T-helper 2 cell treated with Interferon-gamma antibody and Interleukin-4, amounts not matched to agents 5 μg/mL and 100 μg/mL, for 36 hours (primary cell): ENCODE measurements at places on chromosomes 2 and 18.

GRCh38 chr2:230319211-230319862 lies 7.7 kb upstream of the SP140L start:
- DNase-seq, result peak; percentile 72

- no peak for DNase-seq
Observed at GRCh38 chr18:50341443-50341842, 33.4 kb upstream of the SKA1 start.

DNA sequence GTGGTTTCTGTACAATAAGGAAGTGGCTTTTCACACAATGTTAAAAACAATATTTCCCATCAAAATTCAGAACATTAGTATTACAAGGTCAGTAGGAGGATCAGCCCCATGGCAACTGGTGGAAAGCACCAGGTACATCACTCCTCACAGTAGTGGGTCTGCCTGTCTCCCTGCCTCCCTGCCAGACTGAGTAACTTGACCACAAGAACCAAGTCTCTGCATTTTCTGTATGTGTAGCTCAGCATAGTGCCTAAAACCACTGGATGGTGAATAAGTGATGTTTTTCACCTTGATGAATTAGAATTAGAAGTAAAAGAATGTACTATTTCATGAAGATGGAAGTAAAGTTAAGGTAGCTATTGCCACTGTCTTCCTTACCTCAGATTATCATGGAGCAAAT lies 4.1 kb upstream of the WDR7 start:
- DNase-seq, result no peak

- no peak for DNase-seq
Observed at GRCh38 chr2:195604706-195605105, 52.3 kb upstream of the SLC39A10 start.

DNA sequence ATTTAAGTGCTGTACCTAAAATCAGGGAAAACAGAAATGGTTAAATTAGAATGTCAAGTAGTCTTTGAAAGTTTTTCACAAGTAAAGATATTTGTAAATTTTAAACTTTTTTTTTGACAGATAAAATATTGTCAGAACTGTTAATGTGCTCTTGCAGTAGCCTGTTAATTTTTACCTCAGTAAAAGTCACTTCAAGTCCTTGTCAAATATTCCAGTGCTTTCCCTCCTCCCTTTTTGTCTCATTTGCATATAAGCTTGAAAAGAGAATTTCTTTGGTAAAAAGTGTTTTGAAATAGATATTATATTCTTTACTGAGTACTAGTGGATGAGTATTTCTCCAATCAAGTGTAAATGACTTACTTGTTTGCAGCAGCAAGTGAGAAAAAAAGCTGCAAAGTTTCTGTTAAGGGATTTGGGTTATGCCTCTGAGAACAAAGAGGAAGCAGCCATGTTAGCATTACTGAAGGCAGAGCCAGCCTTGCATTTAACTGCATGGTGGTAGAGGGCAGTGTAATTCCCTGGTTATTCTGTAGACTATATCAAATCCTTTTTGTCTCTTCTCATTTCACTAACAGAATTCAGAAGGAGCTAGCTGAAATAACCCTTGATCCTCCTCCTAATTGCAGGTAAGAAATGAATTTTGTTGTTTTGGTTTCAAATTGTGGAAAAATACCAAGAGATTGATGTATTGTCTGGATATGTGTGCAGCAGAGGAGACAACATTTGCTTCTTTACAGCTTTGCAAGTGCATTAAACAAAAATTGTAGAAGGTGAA lies 3.2 kb downstream of the UBE2E3 start:
- DNase-seq, result no peak

DNA sequence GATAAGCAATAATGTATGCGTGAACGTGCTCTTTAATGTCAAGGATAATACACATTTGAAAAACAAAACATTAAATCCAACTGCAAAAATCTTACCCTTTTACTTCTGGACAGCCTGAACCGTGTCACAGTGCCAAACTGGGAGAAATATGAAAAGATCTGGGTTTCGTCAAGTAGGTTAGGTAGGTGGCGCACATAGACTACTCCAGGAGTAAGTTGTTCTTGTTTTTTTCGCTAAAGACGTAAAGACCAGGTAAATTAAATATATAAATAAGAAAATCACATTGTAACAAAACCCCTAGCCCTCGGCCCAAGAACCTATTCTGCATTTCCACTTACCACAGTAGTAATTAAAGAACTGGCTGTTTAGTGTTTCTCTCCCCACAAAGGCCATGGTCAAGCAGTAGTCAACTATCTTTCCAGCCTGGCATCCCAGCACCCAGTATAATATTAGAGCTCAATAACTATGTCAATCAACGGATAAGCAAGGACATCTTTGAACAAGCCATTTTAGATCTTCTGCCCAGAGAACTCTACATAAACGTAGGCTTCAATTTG lies 1.1 kb downstream of the NIFK start:
- no peak for DNase-seq

DNA sequence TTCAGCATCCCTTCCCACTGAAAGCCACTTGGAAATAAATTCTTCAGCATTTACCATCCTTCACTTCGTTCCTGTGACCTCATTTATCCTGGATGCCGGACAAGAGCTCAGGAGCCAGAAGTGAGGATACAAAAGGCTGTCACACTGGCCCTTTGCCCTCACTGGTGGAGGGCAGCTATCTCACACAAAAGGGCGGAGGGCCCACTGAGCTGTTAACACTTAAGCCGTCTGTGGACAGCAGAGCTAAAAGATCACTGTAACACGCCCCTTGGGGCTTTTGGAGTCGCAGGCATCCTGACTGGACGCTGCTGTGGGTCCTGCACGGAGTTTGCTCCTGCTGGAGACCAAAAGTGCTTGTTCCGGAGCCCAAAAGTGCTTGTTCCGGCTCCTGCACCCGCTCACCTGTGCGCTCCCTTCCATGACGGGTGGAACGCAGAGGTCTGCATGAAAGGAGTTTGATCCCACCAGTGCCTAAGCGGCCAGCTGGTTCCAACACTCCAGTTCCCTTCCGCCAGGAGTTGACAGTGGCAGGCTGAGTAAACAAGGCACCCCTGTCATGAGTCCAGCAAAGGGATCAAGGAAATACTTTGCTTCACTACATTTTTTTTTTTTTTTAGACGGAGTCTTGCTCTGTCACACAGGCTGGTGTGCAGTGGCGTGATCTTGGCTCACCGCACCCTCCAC lies 572.0 kb upstream of the LINC00305 start:
- no peak for DNase-seq

- no peak for DNase-seq
Observed at GRCh38 chr2:212646698-212647366, 108.2 kb upstream of the ERBB4 start.

DNA sequence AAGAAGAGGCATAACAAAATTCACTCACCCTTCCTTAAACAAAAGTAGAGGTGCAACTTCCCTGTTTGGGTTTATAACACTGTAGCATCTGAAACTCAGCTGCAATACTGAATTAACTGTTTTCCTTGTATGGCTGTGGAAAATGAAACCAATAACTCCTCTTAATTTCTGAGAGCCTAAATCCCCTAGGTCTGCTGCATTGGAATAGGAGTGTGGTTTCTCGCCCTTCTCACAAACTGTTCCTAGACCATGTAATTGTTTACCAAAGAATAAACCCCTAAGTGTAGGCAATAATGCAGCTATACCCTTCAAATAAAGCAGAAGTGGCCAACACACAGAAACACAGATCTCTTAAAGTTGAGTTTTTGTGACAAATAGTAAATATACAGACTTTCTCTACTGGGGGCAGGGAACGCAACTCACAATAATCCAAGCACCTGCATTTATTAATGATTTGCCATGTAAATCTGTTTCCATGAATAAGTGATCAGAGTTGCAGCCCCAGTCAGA lies 52.0 kb downstream of the RASGRP3 start:
- no peak for DNase-seq

GRCh38 chr18:11759456-11759855 lies 70.4 kb downstream of the GNAL start:
- DNase-seq, result no peak

DNA sequence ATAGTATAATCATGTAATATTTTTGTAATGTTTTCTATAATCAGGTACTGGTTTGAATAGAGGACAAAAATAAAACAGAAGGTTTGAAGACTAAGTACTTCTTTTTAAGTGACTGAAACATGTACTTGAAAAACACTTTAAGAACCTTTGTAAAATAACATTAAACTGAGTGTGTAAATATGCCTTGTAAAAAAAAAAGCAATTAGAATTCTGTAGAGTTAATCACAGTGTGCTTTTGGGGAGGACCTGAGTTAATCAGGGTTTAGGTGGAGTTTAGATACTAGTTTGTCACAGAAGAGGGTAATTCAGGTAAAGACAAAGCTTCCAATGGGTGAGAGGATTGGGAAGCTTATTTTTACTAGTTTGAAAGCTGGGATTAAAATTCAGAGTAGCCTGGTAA lies 10.3 kb downstream of the MBD5 start:
- no peak for DNase-seq

- DNase-seq, result no peak
Observed at GRCh38 chr2:27730261-27730662, 41.3 kb upstream of the MRPL33 start.

DNA sequence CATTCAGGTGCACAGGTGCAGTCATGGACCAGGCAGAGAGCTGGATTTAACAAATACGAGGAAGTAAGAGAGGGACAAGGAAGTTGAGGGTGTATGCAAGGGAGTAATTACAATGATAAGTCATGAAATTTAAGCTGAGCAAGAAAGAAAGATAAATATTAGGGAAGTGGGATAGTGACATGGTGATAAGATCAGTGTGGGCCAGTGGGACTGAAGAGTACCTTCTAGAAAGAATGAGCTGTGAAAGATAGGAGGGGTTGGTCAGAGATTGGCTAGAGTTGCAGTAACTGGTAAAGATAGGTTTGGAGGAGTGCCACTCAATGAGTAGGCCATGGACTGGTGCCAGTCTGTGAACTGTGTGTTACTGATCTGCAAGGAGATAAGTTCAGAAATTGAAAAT lies 200.8 kb upstream of the SIX3 start:
- DNase-seq, result no peak

- no peak for DNase-seq
Observed at GRCh38 chr2:30514134-30514847, 67.2 kb downstream of the LCLAT1 start.

DNA sequence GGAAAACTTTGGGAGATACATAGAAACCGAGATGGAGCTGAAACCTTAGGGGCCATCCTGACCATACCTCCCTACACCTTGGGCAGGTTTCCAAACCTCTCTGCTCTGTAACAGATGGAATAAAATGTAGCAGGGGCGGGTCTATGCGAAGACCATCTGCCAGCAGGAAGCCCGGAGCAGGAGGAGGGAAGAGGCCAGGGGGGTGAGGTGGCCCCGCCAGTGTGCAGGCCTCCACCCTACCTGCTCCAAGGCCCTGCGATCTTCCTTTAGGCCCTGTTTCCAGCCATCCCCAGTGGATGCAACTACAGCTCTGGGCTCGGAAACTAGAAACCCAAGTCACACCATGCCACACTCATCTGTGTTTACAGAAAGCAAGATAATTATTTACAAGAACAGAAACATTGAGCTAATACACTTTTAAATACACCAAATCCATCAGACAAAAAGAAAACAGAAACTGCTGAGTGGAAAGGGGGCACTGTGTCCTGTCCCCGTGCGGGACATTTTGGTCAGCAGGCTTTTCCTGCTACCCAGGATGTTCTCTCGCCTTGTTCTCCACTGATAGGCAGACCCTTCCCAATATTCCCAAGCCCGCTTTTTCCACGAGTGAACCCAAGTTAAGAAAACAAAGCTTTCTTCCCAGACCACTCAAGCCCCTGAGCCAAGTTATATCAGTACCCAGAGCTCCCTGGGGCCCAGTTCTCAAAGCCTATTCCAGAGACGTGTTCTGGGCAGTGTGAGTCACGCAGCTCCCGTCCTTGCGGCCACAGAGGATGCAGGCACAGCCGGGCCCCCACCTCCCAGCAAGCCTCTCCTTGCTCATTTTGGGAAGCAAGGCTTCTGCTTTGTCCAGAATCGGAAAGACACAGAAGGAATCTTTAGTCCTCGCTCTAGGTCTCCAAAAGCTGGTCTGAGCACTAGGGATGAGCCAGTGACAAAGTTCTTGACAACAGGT lies 17.3 kb downstream of the CIB4 start:
- DNase-seq, result no peak

DNA sequence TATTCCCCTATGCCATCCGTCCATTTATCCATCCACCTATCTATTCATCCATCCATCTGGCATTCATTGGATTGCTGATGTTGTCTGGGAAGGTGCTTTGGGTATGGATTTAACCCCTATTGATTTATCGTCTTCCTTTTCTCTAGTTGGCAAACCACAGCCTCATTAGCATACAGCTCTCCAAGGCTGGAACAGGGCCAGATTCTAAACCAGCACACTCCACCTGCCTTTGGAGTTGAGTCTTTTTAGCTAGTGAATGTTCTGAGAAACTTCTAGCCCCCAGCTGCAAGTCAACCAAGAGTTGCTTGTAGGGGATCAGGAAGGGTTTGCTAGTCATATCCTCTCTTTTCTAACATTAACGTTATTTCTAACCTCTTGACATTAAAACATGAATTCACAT lies 90.7 kb downstream of the NRP2 start:
- no peak for DNase-seq

DNA sequence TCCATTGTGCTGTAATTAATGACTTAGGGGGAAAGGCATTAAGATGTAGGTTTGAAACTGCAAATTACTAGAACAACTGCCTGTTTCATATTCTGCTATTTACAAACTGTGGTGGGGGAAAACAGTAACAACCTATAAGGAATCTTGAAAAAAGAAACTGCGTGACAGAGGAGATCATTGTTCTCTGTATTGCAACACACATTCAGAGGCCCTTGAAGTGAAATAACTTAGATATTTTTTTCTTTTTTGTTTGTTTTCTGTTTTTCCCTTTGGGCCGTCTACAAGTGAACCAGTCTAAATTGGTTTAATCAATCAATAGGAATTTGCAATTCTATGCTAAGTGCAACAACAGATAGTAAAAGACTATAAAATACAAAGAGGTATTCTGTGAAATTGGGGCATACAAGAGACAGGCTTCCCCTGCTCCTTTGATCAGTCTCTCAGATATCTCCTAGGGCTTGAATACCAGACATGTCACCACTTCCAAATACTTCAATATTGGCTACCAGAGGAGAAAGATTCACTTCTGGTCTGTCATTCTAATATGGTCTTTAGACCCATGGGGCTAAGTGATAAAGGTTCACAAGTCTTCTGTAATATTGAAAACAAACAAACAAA lies 2055.1 kb upstream of the CELF4 start:
- DNase-seq, result no peak

- no peak for DNase-seq
Observed at GRCh38 chr18:33571998-33572787, 5.8 kb upstream of the ASXL3 start.

GRCh38 chr2:95276888-95277245 lies 2.6 kb downstream of the PROM2 start:
- DNase-seq, result no peak

DNA sequence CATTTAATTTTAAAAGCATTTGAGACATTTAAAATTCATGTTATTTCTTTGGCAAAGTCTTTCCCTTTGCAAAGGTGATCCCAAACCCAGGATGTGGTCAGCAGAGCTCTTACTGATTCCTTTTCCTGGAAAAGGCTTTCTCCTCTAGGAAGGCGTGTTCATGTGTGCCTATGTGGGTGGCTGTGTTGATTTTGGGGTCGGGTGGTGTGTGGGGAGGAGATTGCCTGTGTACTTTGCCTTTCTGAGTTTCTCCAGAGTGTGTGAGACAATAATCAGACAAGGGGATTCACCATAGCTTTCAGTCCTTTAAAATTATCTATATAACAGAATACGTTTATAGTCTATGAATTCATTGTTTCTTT lies 173.2 kb downstream of the SOCS6 start:
- no peak for DNase-seq

GRCh38 chr2:217899231-217900009 lies 103.4 kb downstream of the TNS1 start:
- DNase-seq, result no peak
